ENCODE measurements at places on chromosomes 1 and 21. TPM values are rescaled to one million over a fixed set of nuclear protein-coding genes. Genes with fewer than 3 reads are reported as not detected.

Gene KRTAP12-4
- polyA plus RNA-seq = not detected

Gene MAP3K21
- 11.7 TPM for polyA plus RNA-seq

Gene RHBDL2
- polyA plus RNA-seq = 0.70 TPM

Gene ZNF683
- not detected for polyA plus RNA-seq

Gene CNIH3
- 3.6 TPM for polyA plus RNA-seq

Gene CHAF1B
- polyA plus RNA-seq = 9.0 TPM

Gene SIM2
- polyA plus RNA-seq = 0.16 TPM

All from GM23338 (cell line).